SK-N-DZ (cell line): ENCODE measurements at places on chromosomes 12 and 14.

DNA sequence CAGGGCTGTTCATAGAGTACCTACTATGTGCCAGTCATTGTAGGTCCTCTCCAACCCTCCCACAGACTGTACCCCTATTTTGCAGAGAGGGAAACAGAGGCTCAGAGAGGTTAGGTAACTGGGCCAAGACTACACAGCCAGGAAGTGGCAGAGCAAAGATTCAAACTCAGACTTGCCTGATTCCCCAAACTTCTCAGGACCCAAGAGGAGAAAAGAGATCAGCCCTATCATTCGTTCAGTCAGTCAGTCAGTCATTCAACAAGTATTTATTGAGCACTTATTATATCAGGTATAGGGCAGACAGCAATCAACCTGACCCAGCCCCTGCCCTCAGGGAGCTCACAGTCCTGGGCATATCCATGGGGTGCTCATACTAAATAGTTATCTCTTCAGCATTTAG lies 39.6 kb upstream of the CORO1C start:
- no peak for DNase-seq

DNA sequence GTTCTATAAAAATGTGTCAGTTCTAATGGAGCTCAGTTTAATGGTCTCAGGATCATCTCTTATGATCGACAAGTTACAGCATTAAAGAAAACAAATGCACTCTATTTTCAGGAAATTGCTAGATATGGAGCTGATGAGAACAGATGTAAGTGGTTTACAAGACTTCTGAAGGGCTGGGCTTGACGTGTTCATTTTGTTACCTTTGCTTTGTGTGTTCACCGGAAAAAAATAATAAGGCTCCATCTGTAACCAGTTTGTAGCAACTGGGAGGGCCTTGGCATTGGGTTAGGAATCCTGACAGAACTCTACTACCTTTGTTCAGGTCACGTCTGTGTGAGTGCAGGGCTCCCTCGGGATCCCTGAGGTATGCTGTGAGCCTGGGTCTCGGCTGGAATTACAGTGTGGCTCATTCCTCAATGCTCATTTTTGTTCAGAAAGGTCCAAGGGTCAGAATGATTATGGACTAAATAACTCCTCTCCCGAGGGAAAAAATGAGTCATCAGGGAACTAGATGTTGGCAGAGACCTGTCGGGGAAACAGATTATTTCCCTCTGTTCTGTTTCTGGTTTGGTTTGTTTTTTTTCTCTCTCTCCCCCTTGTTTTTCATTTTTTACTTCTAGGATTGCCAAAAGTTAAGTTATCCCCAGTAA lies 158.0 kb downstream of the SLC5A8 start:
- DNase-seq, result no peak

DNA sequence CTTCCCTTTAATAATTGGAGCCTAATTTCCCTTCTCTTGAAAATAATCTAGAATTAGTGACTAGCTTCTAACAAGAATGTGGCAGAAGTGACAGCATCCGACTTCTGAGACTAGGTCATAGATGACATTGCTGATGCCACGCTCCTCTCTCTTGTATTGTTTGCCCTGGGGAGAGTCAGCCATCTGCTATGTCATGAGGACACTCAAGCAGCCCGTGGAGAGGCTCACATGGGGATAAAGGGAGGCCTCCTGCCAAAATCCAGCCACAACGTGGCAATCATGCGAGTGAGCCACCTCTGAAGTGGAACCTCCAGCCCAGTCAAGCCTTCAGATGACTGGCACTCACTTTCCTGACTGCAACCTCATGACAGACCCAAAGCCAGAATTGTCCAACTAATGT lies 54.2 kb upstream of the LRRK2 start:
- DNase-seq, result no peak

DNA sequence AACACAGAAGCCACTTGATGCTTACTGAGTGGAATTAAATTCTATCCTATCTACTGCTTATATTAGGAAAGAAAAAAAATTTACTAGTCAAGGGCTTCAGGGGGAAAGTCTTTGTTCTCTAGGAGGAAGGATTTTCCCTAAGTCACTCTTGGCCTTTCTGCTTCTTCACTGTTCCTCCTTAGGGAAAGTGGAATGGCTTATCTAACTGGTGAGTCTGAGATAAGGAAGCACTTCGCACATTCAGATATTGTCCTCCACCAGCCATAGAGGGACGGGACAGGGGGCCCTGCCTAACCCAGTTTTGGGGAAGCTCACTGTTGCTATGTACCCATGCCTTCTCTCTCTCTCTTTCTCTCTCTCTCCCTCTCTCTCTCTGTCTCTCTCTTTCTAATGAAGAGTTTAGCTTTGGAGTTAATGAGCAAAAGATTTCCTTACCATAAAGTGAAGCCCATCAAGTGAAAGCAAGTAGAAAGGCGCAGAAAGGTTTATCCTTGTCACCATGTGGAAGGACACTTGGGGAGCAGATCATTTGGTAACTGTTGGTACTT lies 450.6 kb downstream of the ZFP36L1 start:
- no peak for DNase-seq

DNA sequence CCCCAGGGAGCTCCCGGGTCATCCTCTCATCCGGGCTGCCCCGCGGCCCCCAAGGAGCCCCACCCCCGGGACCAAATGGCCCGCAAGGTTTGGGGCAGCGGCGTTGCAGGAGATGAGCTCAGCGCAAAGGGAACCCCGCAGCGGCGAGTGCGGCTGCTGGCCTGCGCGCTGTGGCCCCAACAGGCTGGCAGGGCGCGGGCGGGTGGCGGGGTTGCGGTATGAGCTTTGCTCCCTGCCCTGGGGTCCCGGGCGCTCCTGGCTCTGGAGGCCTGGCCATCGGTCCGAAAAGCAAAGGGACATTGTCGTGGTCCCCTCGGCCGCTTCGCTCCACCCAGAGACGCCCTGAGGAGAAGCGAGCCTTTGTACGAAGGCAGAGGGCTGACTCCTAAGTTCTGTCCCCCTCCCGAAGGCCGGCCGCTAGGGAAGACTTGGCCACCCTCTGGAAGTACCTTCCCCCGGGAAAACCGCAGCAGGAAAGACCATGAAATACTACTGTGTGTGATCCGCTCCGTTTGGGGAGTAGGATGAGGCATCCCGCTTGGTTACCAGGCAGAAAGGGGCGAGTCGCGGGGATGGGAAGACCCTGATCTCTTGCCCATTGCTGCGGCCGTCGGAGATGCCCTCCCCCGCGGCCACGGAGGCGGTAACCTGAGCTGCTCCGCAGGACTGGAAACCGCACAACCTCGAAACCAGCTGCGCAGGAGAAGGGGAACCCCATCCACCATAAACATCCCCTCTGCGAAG lies 620 bp upstream of the NID2 start:
- no peak for DNase-seq

DNA sequence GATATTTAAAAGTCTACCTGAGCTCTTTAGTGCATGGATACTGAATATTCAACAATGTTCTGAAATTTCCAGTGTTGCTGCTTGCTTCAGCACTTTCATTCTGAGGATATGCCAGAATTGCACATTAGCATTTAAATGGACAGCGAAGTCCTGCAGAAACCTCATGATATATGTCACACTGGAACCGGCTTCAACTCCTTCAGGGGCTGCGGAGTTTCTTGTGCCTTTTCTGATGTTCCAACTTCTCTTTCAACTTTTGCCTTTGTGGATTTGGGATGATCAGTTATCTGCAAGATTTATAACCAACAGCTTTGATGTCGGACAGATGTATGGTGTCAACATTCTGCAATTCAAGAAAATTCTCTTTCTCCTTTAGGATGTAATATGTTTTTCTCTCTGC lies 142.5 kb upstream of the LMNTD1 start:
- DNase-seq, result no peak

GRCh38 chr12:11412731-11413130 lies 17.4 kb upstream of the PRB2 start:
- no peak for DNase-seq

DNA sequence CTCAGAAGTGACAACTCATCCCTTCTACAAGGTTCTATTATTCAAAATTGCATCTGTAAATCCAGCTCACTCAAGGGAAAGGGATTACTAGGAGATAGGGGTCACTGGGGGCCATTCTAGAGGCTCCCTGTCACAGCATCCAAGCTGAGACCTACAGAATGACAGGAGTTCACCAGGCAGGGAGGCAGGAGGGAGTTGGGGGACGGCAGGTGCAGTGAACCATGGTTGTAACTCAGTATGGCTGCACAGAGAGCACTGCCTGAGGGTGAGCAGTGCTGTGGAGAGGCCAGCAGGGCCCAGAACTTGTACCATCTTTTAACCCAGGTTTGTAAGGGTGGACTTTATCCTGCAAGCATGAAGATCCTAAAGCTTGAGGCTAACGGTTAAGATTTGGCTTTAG lies 37.9 kb upstream of the SINHCAF start:
- DNase-seq, result no peak

- no peak for DNase-seq
Measured at GRCh38 chr14:65000898-65001591, 14.3 kb downstream of the FNTB start.

DNA sequence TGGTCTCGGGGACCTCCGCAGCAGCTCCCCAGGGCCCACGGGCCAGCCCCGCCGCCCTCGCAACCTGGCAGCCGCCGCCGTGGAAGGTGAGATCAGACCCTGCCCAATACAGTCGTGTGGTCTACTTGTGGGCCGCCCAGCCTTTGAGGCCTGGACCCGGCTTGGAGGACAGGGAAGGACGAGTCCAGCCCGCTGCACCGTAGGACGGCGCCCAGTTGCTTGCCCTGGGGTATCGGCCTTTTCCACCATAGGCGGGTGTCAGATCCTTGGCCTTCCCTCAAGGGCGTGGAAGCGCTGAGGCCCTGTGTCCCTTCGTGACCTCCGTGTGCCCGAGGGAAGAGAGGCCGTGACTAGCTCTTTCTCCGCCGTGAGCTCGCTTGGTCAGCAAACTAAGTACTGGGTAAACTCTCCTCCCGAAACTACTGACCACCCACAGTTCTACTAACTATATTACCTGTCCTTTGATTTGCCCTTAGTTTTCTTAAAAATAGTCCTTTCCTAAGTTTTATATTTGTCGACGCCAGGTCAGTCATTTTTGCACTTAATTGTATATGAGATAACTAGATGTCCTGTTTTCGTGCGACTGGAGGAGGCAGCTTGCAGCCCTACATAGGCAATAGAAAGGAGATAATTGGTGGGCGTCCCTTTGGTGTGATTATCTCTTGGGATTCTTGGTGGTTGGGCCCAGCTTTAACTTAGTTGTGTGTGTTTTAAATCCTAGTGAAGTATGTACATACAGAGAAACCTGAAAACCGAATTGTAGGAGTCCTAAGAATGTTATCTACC lies 757 bp downstream of the SLC25A3 start:
- DNase-seq, result peak; percentile 13

- DNase-seq, result no peak
Measured at GRCh38 chr12:53577941-53578352, 48.2 kb downstream of the ATF7 start.

GRCh38 chr12:12195516-12195915 lies 71.3 kb downstream of the LRP6 start:
- no peak for DNase-seq

DNA sequence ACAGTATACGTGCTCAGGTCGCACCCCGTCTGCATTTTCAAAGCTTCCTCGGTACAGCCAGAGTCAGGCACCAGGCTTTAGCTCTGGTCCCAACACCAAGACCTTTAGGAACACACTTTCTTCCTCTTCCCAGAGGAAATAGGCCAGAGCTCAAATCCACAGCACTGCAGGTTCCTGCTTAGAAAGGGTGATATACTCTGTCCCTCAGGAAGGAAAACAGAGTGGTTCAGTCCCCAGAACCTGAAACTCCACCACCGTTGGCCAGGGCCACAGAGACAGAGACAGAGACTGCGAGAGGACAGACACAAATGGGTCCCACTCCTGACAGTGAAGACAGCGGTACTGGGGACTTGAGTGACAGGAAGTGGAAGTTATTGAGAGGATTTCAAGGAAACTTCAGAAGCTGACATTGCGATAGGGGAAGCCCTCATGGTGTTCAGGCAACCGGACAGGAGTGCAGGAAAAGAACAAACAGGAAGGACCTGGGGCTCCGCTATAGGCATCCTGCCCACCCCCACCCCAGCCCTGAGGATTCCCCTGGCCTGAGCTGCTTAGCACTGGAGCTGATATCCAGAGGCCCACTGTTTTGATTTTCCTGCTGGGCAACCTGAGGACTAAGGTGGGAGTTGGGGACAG lies 5.5 kb upstream of the KRT8 start:
- DNase-seq, result no peak

DNA sequence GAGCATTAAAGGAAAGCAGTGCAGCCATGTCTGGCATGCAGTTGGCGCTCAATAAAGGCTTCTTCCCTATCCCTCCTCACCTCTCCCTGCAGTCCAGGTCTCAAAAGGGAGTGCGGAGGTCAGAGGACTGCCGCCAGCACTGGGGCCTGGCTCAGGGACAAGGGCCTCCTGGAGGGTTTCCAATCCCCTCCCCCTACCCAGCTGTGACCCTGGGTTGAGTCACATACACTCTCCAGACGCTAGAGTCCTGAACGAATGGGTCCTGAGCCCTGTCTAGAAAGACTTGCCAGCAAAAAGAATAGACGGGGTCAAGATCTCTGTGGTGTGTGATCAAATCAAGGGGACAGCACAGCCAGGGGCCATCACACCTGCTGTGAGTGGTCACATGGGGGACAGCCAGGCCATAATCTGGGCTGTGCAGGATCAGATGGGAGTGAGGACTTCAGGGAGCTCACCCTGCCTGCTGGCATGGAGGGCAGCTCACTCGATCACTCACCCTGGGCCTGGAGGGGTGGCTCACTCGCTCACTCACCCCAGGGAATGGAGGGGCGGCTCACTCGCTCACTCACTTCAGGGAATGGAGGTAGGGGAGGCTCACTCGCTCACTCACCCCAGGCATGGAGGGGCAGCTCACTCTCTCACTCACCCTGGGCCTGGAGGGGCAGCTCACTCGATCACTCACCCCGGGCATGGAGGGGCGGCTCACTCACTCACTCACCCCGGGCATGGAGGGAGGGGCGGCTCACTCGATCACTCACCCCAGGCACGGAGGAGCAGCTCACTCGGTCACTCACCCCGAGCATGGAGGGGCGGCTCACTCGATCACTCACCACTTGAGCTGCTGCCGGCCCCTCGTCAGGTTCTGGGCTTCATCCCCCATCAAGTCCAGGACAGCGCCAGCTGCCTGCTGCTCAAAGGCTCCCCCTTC lies 12.8 kb downstream of the CFAP73 start:
- DNase-seq, result peak; percentile 69

DNA sequence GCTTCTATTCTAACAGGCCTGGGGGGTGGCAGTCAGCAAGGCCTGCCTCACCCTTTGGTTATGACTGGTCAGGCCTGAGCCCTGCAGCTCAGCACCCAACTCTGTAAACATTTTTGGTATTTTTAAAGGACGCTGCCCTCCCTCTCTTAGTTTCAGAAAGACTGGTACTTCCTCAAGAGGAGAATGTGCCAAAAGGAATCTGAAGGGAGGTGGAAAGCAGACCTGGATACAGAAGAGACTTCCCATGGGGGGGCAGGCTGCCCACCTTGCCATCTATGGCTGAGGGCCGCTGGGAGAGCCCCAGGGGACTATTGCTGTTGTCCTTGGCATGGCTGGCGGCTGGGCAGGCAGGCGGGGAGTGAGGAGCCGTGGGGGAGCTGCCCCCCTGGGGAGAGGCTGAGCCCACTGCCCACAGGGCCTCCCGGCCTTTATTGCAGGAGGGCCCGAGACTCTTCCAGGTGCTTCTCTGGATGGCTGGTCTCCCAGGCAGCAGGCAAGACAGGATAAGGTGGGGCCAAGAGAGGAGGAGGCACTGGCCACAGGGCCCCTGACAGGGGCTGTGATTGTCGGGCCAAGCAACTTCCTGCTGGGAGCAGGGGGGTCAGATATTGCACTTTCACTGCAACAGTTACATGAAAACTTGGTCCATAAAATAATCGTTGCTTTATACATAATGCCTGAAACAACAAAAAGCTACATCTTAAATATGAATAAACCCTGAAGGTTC lies 3.5 kb downstream of the ARL6IP4 start:
- DNase-seq, result no peak

GRCh38 chr12:6266541-6266966 lies 43.9 kb upstream of the PLEKHG6 start:
- DNase-seq, result no peak
